ENCODE measurements at places on chromosomes 12 and 14.

- DNase-seq, result no peak
These were observed 168.5 kb downstream of the FOXN3 start for GRCh38 chr14:89248411-89249064.

- no peak for DNase-seq
These were observed 74.2 kb downstream of the TMTC1 start for GRCh38 chr12:29709496-29710040.

DNA sequence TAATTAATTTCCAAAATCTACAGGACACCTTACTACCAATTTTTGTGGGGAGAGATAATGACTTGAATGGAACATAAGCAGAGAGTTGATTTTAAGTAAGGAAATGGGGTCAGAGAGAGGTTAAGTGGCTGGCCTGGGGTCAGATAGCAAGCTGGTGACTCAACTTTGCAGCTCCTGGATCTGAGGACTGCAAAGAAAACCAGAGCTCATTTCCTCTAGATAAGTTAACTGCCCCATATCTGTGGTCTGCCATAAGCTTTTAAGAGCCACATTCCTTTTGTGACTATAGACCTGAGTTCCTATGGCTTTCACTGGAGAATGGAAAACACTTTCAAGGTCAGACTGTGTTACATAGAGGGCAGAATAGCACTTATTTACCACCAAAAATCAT lies 201.2 kb upstream of the PRICKLE1 start:
- DNase-seq, result no peak

GRCh38 chr12:56155256-56155845 lies 2.8 kb upstream of the MYL6 start:
- no peak for DNase-seq

- DNase-seq, result no peak
These were observed 1.4 kb downstream of the DENND5B start for GRCh38 chr12:31589598-31589903.

DNA sequence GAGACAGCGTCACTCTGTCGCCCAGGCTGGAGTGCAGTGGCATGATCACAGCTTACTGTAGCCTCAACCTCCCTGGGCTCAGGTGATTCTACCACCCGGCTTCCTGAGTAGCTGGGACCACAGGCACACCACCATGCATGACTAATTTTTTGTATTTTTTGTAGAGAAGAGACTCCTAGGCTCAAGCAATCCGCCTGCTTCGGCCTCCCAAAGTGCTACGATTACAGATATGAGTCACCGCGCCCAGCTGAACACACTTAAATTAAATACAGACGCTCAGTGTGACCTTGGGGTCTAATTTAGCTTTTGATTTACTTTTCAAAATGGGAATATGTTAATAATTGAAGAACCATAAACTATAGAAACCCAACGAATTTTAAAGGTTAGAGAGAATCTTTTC lies 77.2 kb downstream of the C2CD5 start:
- DNase-seq, result no peak

DNA sequence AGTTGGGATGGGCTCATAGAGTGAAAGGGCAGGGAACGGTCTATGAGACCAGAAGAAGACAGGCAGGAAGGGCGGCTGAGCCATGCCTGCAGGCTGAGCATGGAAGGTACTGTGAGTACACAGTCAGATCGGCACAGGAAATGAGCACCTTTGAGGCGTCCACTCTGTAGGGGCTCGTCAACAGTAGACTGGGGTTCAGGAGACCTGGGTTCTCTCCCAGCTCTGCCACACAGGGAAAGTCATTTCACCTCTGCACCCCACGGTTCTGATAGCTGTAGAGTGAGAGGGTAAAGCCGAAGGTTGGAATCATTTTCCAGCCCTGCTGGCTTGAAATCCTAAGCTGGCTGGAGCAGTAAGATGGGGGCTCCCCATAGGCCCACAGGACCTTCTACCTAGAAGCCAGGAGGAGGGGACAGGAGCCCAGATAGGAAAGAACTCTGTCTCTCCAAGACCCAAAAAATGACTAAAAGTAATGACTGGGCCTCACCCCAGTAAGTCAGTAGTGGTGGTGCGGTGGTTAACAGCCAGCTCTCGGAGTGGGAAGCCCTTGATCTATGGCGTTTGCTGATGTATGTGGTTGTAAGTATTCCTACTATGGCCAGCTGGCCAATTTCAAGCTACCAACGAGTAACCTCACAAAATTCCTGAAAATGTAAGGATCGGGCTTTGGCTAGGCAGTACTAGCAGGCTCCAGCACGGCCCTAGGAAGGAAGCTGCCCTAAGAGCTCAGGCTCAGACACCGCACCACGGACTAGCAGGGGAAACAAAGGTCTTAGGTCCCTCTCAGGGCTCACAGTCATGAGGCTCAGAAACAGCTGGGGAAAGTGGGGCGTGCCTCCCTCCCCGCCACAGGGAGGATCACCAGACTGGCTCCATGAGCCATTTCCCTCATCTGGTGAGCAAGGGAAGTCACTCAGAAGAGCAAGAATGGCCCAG lies 10.3 kb upstream of the CD27 start:
- peak; percentile 36 for DNase-seq

GRCh38 chr14:23439107-23439835 lies 3.8 kb upstream of the MYH7 start:
- DNase-seq, result no peak

GRCh38 chr12:6934110-6934509 lies 6.4 kb downstream of the ATN1 start:
- no peak for DNase-seq

DNA sequence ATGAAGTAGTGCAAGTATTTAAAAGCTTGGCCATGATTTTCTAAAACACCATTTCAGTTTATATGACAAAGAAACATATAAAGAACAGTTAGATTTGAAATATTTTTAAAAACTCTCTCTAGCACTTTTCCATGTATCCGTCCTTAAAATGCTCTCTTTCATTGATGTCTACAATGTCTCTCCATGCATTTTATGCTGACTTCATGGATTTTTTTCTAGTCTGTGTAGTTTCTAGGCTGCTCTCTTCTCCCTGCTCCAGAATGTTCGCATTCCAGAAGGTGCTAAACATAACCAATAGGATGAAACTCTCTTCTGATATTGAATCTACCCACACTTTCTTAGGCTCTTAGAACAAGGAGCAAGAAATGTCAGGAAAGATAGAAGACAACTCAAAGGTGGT lies 124.8 kb downstream of the PLCZ1 start:
- no peak for DNase-seq

DNA sequence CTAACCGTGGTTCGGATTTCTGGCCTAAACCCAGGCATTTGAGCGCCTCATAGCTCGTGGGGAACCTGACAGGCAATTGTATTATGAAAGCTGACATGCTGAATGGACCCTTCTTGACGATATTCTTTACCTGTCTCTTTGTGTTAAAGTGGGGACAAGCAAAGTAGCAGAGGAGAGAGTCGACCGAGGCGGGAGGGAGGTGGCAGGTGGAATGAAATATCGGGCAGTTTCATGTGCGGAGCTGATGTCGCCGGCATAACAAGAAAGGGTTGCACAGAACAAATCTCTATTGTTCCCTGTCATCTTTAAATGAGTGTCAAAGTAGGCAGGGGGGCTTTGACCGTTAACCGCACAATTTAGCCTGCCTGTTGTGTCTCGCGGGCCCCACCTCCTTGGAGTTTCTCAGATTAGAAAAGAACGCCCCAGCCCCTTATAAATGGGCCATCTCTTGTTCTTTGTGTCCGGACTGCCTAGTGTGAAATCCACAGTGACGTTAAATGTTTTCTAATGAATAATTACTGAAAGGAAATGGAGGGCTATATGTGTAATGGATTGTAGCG lies 11.5 kb downstream of the MYO1H start:
- DNase-seq, result no peak

DNA sequence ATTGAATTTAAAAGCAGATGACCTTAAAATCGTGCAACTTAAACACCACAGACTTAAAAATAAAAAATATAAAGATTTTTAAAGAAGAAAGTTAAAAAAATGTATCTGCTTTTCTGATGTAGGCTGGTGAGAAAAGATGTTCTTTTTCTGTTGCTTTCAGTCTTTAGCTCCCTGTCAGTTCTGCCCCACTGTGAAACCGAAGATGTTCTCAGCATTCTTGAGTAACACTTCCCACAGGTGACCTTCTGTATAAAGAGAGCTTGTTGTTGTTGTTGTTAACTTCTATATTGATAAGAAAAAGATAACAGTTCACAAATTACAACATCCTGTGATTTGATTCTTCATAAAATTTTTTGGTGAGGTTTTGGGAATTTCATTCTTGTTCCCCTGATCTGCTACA lies 377.9 kb upstream of the RGS6 start:
- peak; percentile 34 for DNase-seq

- DNase-seq, result no peak
These were observed 182.8 kb upstream of the ARHGAP5 start for GRCh38 chr14:31894351-31894750.

DNA sequence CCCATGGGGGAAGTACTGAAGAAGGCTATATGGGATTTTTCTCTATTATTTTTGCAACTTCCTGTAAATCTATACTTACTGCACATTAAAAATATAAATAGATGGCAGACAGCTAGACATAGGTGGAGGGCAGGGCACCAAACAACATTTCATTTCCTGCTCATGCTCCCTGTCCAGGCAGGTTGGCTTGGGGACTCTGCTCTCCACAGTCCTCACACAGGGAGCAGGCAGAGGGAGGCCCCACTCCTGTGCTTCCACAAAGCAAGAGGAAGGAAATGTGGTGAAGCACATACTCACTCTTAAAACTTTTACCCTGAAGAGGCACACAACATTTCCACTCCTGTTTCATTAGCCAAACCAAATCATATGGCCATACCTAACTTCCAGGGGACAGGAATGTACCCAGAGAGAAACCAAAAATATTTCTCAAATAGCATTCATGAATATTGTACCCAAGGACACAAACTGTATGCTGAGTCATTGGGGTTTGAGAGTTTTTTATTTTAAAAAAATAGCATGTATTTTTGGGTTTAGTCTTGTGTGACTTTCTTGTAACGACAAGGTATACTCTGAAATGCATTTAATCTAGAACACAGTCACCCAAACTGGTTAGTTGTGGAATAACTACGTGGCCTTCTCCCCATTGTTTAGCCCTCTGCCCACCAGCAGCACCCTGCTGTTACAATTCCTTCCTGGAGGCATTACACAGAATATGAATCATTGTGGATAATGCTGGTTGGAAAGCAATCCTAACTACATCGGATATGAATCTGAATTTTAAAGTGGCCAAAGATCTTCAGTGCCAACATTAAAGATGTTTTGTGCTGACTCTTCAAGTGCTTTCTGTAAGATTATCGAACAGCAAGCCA lies 40.9 kb downstream of the RTN1 start:
- no peak for DNase-seq

GRCh38 chr12:132356691-132357622 lies 27.6 kb upstream of the GALNT9 start:
- no peak for DNase-seq

DNA sequence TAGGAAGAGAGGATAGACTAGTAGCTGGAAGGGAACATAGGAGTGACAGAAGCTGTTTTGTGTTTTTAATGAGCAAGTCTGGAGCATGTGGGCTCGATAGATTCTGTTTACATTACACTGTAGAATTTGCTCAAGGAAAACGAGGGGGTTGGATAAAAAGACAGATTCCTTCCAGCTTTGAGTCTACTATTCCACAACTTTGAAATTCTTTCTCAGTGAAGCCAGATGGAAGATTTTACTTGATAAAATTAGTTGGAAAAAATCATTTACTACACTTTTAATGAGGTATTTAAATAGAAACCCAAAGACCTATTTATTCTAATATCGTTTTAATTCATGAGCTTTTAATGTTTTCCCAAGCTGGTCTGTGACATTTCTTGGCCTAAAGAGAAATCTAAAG lies 19.5 kb upstream of the EPS8 start:
- DNase-seq, result no peak

GRCh38 chr12:91772411-91772810 lies 373.2 kb downstream of the BTG1 start:
- DNase-seq, result no peak

DNA sequence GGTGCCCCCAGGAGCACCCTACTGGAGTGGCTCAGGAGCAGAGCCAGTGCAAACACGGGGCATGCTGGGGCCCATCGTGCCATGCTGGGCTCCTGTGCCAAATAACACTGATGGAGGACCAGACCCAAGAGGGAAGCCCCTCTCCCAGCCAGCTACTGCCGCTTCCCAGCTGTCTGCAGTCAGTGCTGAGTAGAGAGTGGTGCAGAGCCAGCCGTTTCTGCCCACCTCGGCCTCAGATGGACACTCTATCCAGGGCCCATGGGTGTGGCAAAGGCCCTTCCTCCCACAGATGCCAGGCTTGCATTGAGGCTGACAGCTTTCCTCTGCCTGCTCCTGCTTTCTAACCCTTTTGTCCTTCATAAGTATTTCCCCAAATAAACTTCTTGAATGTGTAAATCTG lies 13.2 kb downstream of the CLBA1 start:
- no peak for DNase-seq

DNA sequence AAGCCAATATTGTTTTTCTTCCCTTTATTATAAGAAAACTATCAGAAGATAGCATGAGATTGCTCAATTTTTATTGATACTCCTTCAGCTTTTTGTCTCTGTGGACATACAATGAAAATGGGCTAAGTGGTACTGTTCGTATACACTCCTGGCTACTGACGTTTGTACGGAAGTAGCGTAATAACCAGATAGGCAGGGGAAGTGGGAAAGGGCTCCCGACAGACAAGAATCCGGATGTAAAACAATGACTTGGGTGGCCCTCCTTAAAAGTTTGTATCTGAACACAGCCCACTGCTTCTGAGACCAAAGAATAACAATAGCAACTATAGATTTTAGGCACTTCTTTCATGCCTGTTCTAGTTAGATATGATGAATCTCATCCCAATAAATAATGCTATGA lies 99.6 kb downstream of the RPS6KA5 start:
- no peak for DNase-seq

GRCh38 chr12:49049566-49050224 lies 10.9 kb downstream of the KMT2D start:
- DNase-seq, result no peak

GRCh38 chr12:49287876-49288275 lies 7.1 kb upstream of the PRPH start:
- no peak for DNase-seq

GRCh38 chr12:89943463-89943862 lies 234.8 kb upstream of the ATP2B1 start:
- no peak for DNase-seq
